HT-29 (cell line): ENCODE measurements at places on chromosomes 6 and 20.

DNA sequence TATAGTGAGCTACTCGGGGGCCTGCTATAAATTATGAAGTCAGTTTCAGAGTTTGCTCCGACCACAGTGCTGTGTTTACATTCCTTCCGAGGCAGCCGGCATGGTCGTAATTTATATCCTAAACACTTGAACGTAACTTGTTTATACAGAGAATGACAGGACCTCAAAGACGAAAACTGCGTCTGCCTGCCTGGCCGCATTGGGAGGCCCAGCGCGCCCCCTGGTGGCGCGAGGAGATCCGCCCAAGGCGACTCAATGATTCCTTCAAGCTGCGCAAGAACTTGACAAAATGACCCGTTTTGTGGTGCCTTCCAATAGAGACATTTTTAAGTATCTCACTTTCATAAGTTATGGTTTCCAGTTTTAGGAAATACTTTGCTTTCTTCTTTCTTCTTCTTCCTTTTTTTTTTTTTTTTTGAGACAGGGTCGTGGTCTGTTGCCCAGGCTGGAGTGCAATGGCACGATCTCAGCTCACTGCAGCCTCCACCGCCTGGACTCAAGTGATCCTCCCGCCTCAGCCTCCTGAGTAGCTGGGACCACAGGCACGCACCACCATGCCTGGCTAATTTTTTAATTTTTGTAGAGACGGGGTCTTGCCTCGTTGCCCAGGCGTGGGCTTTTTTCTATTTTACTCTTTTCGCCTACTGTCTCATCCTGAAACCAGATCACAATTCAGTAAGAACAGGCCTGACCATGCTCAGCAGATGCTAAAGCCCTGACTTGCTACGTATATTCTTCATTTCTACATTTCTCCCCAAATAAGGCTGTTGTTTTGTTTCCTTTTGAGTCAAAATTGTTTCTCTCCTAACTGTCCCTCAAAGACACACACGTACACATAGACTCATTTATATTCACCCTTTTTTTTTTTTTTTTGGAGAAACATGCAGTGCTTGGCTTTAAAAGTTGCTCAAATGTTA lies 7.8 kb downstream of the FOXF2 start:
- peak; percentile 85 for DNase-seq

DNA sequence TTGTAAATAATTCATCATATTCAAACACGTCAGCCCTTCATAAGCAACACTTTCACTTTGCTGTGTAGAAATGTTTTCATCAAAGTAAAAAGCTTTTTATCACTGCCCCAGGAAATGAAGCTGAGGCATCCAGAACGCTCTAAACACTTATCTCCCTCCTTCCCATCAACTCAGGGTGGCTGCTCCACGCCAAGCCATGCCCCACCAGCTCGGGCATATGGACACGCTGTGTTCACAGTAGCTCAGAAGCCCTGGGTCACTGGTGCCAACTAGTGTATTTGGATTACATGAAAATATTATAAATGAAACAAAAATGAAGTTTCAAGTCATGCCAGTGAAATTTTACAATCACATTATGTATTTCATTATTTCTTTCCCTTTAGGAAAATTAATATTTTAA lies 10.3 kb downstream of the PDE10A start:
- DNase-seq, result no peak

DNA sequence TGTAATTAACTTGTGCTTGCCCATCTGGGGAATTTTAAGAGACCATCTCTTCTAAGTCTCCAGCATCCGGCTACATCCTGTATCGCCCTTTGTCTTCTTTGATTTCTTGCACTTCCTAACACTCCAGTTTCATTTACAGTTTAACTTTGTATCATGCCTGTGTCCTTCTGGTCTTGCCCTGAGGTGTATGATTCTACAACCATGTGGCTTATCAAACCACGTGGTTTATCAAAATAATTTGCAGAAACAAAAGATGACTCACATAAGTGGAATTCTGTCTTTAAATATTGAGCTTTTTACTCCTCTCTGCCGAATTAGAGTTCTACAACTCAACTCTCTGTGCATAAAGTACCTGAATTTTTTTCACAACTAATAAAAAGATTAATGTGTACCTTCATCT lies 580.7 kb downstream of the KIF16B start:
- no peak for DNase-seq

DNA sequence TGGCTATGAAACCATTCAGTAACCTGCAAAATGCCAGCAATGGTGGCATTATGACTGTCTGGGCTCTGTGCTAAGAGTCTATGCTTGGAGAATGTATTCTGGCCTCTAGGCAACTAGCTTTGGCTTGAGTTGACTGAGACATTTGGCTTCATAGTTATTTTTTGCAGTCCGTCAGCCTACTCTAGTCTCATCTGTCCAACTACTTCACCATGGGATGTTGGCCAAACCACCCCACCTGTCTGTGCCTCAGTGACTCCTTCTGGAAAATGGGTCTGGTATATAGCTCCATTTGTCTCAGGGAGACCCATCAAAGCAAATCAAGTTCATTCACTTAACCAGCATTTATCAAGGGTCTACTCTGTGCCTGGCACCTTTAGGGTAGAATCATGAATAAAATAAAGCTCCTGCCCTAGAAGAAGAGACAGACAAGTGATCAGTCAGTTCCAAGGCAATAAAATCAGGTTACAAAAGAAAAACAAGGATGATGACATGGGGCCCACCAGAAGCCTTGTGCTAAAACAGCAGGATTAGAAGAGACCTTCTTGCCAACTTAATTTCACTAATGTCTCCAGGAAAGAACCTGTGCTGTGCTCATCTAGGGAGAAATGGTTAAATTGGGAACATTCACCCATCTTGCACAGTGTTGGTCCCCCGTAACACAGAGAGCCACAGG lies 102.4 kb upstream of the ARMC2 start:
- no peak for DNase-seq

GRCh38 chr6:90870561-90870960 lies 283.7 kb upstream of the MAP3K7 start:
- no peak for DNase-seq

- DNase-seq, result no peak
Observed at GRCh38 chr20:52291109-52291508, 99.5 kb upstream of the ZFP64 start.

DNA sequence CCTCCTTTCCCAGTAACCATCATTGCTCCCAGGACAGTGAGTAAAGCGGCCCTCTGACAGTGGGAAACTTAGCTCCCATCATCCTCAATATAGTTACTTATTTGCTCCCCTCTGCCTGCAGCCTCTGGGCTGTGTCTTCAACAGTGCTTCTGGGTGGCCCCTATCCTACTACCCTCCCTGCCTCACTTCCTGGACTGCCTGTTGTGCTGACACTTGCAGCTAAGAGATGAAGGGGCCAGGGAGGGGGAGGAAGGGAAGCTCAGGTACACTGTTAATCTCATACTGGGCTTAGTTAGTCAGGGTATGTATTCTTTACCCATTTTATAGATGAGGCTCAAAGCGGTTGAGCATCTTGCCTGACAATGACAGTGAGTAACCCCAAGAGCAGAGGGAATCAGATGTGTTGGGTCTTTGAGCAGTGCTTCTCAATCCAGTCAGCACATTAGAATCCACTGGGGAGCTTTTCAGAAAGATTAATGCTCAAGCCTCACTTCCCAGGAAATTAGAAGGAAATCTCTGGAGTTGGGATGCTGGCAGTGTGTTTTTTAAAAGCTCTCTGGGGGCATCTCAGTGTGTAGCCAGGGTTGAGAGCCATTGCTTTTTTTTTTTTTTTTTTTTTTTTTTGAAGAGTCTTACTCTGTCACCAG lies 27.1 kb upstream of the KCNK5 start:
- DNase-seq, result no peak

DNA sequence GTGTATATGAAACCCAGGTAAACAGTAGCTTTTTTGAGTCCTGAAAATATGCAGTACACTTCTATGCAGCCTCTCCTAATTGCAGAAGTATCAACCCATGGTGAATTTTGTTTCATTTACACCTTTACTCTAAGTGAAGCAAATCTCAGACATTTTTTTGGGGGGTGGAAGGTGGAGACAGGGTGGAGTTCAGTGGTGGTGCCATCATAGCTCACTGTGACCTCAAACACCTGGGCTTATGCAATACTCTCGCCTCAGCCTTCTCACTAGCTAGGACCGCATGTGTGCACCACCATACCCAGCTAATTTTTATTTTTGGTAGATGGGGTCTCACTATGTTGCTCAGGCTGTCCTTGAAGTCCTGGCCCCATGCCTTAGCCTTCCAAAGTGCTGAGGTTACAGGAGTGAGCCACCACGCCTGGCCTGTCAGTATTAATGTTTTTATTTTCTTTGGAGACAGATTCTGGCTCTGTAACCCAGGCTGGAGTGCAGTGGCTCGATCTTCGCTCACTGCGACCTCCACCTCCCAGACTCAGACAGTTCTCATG lies 80.3 kb downstream of the JARID2 start:
- DNase-seq, result no peak

GRCh38 chr6:146433881-146434731 lies 109.5 kb upstream of the RAB32 start:
- DNase-seq, result no peak

DNA sequence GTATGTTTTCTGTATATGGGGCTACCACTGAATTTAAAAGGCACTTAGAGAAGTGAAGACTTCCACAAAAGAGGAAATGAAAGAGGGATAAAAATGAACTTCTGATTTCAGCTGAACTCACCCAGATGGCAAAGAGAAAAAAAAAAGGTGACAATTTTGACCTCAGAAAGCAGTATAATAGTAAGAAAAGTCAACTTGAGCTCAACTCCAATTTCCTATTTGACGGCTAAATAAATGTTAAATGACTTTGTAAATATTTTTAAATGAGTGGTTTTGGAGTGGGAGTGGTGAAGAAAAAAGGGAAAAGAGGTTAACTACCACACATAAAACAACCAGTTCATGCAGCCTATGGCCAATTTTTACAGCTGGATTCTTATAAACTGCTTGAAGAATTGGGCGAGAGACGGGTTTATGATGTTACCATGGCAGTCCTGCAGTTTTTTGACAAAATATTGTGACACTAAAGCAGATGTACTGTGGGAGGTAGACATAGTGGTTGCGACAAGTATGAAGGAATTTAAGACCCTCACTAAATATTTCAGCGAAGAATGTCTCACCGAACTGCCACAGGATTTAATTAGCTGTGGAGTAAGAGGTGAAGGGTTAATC lies 49.8 kb upstream of the ADTRP start:
- no peak for DNase-seq

DNA sequence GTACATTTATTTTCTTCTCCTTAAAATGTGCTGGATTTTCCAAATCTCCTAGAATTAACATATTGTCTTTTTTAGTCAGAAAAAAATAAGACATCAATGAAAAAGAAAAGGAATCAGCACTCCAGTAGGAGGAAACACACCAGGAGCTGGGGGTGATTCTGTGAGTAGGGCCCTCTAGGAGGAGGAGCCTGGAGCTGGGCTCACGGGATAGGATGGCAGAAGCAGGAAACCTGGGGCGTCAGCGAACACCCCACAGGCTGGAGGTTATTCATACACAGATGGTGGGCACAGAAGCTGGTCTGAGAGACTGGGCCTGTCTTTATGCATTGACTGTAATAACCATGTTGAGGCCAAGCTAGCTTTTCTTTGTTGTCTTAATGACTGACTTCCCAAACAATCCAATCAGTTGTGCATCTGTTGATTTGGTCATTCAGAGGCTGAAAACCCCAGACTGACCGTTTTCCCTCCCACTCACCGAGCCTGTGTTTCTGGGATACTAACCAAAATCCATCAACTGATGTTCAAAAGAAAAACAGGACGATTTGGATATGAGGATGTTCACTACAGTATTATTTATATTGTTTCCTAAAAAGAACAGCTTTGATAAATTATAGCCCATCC lies 53.1 kb downstream of the CPNE5 start:
- no peak for DNase-seq

- peak; percentile 87 for DNase-seq
Observed at GRCh38 chr6:29847871-29848630, 20.4 kb downstream of the HLA-G start.

- DNase-seq, result no peak
Observed at GRCh38 chr6:126672649-126673048, 332.7 kb downstream of the CENPW start.

- no peak for DNase-seq
Observed at GRCh38 chr6:169574420-169574819, 127.4 kb downstream of the WDR27 start.

GRCh38 chr6:26097268-26097875 lies 10.1 kb downstream of the HFE start:
- peak; percentile 83 for DNase-seq

DNA sequence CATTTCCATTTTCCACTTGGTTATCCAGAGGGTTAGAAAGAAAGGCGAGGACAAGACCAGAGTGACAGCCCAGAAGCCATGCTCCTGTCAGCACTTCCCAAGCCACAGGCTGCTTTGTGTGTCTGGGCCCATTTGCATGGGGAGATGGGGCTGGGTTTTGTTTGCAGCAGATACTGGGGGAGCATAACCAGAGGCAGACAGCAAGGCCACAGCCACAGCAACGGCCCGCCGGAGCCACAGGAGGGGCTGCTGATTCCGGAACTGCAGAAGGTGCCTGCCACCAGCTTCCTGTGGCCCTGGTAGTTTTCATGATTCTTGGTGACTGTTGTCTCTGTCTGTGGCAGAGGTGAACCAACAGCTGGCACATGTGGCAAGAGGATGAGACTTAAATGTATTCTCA lies 106.6 kb downstream of the DLL1 start:
- DNase-seq, result no peak
